IMR-90 (cell line): ENCODE measurements at places on chromosomes 7 and 10. TPM values are rescaled to one million over a fixed set of nuclear protein-coding genes. Genes with fewer than 3 reads are reported as not detected.

DNA sequence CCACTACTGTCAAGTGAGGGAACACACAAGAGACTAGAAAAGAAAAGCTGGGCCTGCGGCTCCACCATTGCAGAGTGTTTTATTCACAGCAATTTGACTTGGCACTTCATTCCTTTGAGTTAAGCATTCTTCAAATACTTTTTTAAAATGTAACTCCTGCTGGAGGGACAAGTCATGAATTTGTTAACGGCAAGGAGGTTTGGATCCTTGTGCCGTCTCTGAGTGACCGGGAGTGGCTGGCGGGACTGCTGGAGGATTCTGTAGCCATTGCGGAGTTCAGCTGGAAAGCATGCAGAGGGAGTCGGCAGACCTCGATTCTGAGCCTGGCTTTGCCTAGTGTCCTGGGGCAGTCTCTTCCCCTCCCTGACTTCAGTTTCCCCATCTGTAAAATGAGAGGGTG, 9.8 kb downstream of the HSPA12A start:
- no peak for DNase-seq

SKAP2 gene
- 5.4 and 7.4 TPM in 2 replicates for polyA plus RNA-seq

GRCh38 chr10:4262449-4262848, 477.4 kb upstream of the KLF6 start:
- DNase-seq, result no peak

DNA sequence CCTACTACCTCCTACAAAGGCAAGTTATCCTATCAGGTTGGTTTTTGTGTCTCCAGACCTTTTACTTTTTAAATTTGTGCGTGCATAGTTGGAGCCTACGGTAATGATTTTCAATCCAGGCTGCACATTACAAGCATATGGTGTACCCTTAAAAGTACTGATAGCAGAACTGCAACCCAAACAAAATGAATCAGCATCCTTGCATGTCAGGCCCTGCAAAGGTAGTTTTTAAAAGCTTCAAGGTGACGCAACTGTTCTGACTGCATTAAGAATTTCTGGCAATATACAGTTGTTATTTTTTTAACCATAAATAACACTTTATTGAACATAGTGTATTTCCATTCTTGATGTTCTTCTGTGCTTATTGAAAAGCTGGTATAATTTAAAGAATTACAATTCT, 28.9 kb downstream of the GNAT3 start:
- DNase-seq, result no peak

DNA sequence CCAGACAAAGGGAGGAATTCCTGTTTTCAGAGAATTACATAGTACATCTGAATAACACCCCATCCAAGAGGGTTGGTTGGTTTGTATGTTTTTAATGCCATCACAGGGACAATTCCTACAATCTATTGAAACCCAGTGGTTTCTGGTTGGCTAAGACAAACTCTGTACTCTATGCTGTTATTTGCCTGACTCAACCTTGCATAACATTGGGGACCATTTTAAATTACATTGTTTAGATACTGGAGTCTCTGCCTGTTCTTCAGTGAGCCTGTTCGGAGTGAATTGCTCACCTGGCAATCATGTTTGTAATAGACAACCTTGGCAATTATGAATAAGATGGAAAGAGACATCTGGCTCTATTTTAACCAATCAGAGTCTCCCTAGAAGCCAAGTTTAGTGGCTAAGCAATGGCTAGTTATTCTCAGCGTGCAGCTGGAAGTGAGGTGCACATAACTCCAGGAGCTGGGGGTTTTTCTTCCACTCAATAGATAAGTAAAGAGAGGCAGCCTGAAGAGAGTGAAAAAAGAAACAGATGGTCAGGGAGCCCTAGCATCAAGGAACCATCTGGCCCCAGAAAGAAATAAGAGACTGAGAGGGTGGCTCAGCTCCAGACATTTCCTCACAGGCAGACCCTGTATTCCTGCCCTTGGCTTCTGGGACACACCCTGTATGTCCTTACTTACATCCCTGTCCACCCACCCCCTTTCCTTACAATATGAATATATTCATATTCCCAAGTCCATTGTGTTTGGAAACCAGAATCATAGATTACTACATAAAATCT, 21.2 kb upstream of the SLC35G1 start:
- DNase-seq, result no peak

GRCh38 chr7:6423942-6424701, 23.6 kb downstream of the DAGLB start:
- DNase-seq, result no peak

LRMDA gene
- 0.07 TPM in 1 of 2 replicates, not detected in the other for polyA plus RNA-seq

TMEM254 gene
- 9.1 and 10.7 TPM in 2 replicates for polyA plus RNA-seq

GRCh38 chr7:154674191-154674590, 328.7 kb downstream of the PAXIP1 start:
- DNase-seq, result no peak

- DNase-seq, result no peak
These were observed 19.1 kb upstream of the HABP2 start for GRCh38 chr10:113533801-113534200.

- peak; percentile 32 for DNase-seq
These were observed 28.3 kb downstream of the ZNF365 start for GRCh38 chr10:62402508-62402907.
